ENCODE measurements at places on chromosomes 5 and 9. TPM values are rescaled to one million over a fixed set of nuclear protein-coding genes. Genes with fewer than 3 reads are reported as not detected.

- H3K36me3 ChIP-seq, result no peaks in the 10 kb centered on the region
- DNase-seq, result no peak
- H3K27me3 ChIP-seq, result no peaks in the 10 kb centered on the region
Measured at GRCh38 chr9:2427120-2427891, 194.3 kb upstream of the VLDLR start.

GRCh38 chr5:159581502-159582249 is 251.4 kb upstream of the IL12B start:
- no peak overlapping the region for H3K4me3 ChIP-seq
- H3K27ac ChIP-seq, result no peak overlapping the region
- H3K4me1 ChIP-seq, result no peaks in the 10 kb centered on the region

DNA sequence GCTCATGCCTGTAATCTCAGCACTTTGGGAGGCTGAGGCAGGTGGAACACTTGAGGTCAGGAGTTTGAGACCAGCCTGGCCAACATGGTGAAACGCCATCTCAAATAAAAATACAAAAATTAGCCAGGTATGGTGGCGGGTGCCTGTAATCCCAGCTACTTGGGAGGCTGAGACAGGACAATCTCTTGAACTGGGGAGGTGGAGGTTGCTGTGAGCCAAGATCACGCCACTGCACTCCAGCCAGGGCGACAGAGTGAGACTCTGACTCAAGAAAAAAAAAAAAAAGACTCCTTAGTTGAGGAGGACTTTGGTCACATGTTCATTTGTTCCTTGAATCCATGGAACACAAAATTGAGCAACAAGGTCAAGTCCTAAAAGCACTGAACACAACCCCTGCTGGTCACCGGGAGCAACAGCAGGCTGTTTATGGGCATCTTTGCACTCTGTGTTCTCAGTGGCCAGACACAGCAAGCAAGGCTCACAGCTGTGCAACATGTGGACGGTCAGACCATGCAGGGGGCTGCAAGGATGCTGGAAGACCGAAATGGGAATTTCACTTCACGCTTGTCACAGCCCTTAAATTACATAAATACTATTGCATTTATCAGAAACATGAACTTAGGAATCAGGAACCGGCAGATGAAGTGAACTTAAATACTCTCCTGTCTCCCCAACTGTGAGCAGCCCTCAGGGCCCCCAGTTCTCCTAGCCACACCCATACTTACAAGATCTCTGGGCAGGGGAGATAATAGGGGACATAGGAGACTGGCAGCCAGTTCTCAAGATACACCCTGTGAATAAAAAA is 2.8 kb downstream of the GBGT1 start:
- H3K36me3 ChIP-seq, result no peaks in the 10 kb centered on the region
- peak overlapping the region; percentile 5 for H3K27ac ChIP-seq
- H3K4me3 ChIP-seq, result no peak overlapping the region
- no peaks in the 10 kb centered on the region for H3K27me3 ChIP-seq

DNA sequence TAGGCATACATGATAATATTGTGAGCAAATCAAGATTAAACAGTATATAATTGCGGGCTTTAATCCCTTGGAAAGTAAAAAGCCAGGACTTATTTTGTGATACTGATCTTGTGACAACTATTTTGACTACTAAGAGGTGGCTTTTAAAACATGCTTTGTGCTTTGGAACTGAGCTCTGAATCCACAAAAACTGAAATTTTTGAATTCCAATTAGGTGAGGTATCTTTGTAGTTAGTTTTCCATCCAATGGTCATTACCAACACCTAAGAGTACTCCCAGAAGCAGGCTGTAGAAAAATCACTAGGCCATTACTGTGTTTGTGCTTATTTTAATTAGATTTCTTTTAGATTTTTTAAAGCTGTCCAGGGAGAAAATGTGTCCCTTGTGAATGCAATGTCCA is 559.5 kb upstream of the WWC1 start:
- DNase-seq, result no peak
- no peak overlapping the region for H3K27ac ChIP-seq
- no peaks in the 10 kb centered on the region for H3K36me3 ChIP-seq
- no peaks in the 10 kb centered on the region for H3K27me3 ChIP-seq
- H3K4me3 ChIP-seq, result no peak overlapping the region

The SLC12A2 gene
- 12.6 TPM for total RNA-seq

DNA sequence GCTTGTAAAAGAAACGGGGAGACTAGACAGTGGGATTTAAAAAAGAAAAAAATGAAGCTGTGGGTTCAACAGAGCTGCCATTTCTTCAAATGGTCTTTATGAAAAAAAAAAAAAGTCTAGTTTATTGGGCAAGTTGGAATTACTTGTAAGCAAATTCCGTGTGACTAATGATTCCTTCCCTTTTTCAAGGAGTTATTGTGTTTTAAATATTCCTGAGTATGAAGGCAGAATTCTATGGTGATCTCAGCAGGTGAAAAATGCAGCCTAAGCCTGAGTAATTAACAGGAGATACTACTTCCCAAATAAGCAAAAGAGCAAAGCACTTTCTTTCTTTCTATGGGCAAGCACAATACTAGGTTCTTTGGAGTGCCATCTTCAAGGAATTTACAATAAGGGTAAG is 481.9 kb downstream of the ZNF608 start:
- H3K36me3 ChIP-seq, result no peaks in the 10 kb centered on the region
- no peaks in the 10 kb centered on the region for H3K27me3 ChIP-seq
- DNase-seq, result no peak
- H3K4me1 ChIP-seq, result peaks cover 19% of the 10 kb centered on the region

The SHC3 gene
- total RNA-seq, result 22.0 TPM

DNA sequence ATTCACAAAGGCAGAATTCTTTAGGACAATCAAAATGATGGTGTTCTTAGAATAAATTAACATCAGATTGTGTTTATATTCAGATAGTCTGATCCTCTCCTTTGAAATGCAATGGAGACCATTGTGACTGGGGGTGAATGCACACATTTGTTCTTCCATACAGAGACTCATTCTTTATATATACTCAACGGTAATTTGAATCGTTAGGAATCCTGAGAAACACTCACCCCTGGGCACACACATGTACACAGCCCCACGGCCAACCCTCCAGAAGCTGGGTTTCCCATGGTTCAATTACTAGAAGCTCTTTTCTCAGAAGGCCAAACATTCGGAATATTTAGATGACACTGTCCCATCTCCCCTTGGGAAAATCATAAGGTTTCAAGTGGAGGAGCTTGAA is 57.5 kb upstream of the EPB41L4B start:
- no peaks in the 10 kb centered on the region for H3K27me3 ChIP-seq
- H3K4me3 ChIP-seq, result no peak overlapping the region
- H3K36me3 ChIP-seq, result peaks cover 4% of the 10 kb centered on the region
- no peaks in the 10 kb centered on the region for H3K4me1 ChIP-seq
- no peak for DNase-seq

The TESK1 gene
- 36.9 TPM for total RNA-seq

The AFAP1L1 gene
- total RNA-seq, result 15.1 TPM

The DRD1 gene
- 0.15 TPM for total RNA-seq

- no peak overlapping the region for H3K27ac ChIP-seq
- no peaks in the 10 kb centered on the region for H3K27me3 ChIP-seq
- no peaks in the 10 kb centered on the region for H3K36me3 ChIP-seq
- H3K4me3 ChIP-seq, result no peak overlapping the region
- no peaks in the 10 kb centered on the region for H3K4me1 ChIP-seq
Measured at GRCh38 chr9:99782962-99783718, 38.5 kb upstream of the NR4A3 start.

DNA sequence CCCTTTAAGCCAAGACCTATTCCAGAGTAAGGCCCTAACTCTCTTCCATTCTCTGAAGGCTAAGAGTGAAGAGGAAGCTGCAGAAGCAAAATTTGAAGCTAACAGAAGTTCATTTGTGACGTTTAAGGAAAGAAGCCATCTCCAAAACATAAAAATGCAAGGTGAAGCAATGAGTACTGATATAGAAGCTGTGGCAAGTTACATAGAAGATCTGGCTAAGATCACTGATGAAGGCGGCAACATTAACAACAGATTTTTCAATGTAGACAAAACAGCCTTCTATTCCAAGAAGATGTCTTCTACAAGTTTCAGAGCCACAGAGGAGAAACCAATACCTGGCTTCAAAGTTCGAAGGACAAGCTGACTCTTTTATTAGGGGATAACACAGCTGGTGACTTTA is 1143.4 kb downstream of the CDH12 start:
- H3K4me3 ChIP-seq, result no peak overlapping the region
- no peaks in the 10 kb centered on the region for H3K4me1 ChIP-seq
- no peaks in the 10 kb centered on the region for H3K36me3 ChIP-seq
- DNase-seq, result no peak

The HDHD3 gene
- total RNA-seq, result 16.5 TPM

DNA sequence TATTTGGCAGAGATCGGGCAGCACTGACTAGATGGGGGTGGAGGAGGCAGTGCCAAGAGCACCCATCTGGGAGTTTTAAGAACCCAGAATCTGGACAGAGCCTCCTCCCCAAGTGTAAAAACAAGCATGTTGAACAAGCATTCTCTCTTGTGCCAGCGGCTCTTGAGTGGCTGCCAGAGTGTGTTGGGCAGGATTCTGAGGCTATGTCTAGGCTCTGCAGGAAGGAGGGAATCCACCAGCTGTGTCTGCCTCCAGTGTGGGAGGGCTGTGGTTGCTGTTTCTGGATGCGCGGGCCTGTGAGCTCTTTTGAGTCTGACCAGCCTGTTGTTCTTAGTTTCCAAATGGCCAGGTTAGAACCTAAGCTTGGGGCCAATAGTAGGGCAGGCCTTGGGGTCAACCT is 39.8 kb downstream of the HMCN2 start:
- H3K27me3 ChIP-seq, result no peaks in the 10 kb centered on the region
- no peak overlapping the region for H3K27ac ChIP-seq
- no peak overlapping the region for H3K4me3 ChIP-seq
- no peaks in the 10 kb centered on the region for H3K4me1 ChIP-seq
- no peak for DNase-seq
- H3K36me3 ChIP-seq, result no peaks in the 10 kb centered on the region

- H3K36me3 ChIP-seq, result no peaks in the 10 kb centered on the region
- H3K27ac ChIP-seq, result no peak overlapping the region
- no peak for DNase-seq
- H3K27me3 ChIP-seq, result no peaks in the 10 kb centered on the region
Measured at GRCh38 chr5:102796498-102796897, 41.4 kb downstream of the PAM start.

The TLE4 gene
- 41.3 TPM for total RNA-seq

DNA sequence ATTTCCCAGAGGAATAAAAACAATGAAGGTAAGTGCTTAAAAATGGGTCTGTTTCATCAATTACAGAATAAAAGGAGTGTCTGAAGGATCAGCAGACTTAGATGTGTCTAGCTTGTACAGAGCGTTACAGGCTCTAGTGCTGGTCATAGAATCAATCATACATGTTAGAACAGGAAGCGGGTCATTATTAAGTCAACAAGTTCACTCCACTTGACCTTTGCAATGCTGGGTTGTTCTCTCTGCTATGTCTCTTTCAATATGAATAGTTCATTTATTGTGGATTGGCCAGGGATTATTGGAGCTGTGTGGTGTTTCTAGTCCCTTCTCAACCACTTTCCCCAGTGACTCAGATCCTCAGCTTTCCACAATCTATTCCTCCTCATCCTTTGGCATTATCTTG is 20.7 kb upstream of the EGFLAM start:
- H3K27ac ChIP-seq, result no peak overlapping the region
- H3K4me3 ChIP-seq, result no peak overlapping the region
- no peaks in the 10 kb centered on the region for H3K27me3 ChIP-seq
- no peaks in the 10 kb centered on the region for H3K4me1 ChIP-seq
- H3K36me3 ChIP-seq, result no peaks in the 10 kb centered on the region

- no peaks in the 10 kb centered on the region for H3K27me3 ChIP-seq
- DNase-seq, result peak; percentile 62
- peak overlapping the region; percentile 81 for H3K27ac ChIP-seq
- H3K4me3 ChIP-seq, result peak overlapping the region; percentile 19
Measured at GRCh38 chr9:136901516-136902258, 15.4 kb downstream of the TRAF2 start.

The GRM6 gene
- not detected for total RNA-seq

- no peaks in the 10 kb centered on the region for H3K27me3 ChIP-seq
- DNase-seq, result no peak
- no peaks in the 10 kb centered on the region for H3K4me1 ChIP-seq
- H3K27ac ChIP-seq, result no peak overlapping the region
- no peak overlapping the region for H3K4me3 ChIP-seq
Measured at GRCh38 chr9:880725-881124, 39.2 kb downstream of the DMRT1 start.

- no peak overlapping the region for H3K27ac ChIP-seq
- no peak overlapping the region for H3K4me3 ChIP-seq
- no peak for DNase-seq
Measured at GRCh38 chr9:12826924-12827565, 52.2 kb downstream of the LURAP1L start.

DNA sequence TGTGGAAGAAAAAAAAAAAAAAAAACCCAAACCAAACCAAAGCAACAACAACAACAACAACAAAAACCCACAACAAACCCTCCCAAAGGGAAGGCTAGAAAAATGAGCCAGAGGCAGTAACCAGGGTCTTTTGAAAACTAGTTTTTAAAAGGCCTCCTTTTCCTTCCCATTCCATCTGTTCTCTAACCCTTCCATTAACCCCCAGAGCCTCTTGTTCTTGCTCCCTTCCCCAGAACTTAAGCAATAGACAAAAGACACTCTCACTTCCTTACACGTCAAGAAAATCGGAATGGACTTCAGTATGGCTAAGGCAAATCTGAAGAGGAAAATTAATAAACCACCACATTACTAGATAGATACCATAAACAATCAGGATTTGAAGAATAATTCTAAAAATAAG is 292.8 kb downstream of the ARL15 start:
- no peaks in the 10 kb centered on the region for H3K4me1 ChIP-seq
- no peak for DNase-seq
- H3K36me3 ChIP-seq, result no peaks in the 10 kb centered on the region

- no peaks in the 10 kb centered on the region for H3K36me3 ChIP-seq
- H3K4me3 ChIP-seq, result no peak overlapping the region
- H3K4me1 ChIP-seq, result no peaks in the 10 kb centered on the region
Measured at GRCh38 chr5:9278921-9279603, 266.8 kb downstream of the SEMA5A start.

The PTGS1 gene
- 9.6 TPM for total RNA-seq
